ENCODE measurements at places on chromosomes 5 and 9. TPM values are rescaled to one million over a fixed set of nuclear protein-coding genes. Genes with fewer than 3 reads are reported as not detected.
A peak's percentile ranks its signal among the peaks of the same experiment; 100 is the strongest.

The PTGDS gene
- 208 TPM for total RNA-seq

The HCN1 gene
- not detected for total RNA-seq

The KCNT1 gene
- total RNA-seq = 0.09 TPM

The RNF224 gene
- total RNA-seq = 5.2 TPM

The F12 gene
- total RNA-seq = 10.7 TPM

The FGF10 gene
- total RNA-seq = 0.09 TPM

The CARD9 gene
- 1.1 TPM for total RNA-seq

The F2RL2 gene
- total RNA-seq = 0.76 TPM

DNA sequence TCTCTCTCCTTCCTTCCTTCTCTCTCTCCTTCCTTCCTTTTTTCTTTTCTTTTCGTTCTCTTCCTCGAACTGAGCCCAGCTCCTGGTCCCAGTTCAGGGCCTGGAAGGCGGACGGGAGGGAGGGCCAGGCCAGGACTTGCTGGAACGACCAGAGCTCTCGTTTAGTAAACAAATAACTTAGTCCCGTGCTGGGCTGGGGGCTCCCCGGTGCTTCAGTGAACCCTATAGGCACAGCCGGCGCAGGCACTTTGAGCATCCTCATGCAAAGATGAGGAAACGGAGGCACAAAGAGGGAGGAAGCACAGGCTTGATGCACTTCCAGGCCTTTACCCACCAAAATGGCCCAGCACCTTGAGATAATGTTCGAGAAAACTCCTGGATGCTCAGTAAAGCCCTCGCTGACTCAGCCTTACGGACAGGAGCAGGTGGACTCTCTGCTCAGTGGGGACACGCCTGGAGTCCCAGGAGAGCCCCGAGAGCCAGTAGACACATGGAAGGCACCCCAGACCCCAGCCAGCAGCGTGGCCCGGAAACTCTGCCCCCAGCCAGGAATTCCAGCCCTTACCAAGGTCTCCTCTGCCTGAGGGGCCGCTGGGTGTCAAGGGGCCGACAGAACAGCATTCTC lies 18.8 kb downstream of the FAM163B start:
- H3K36me3 ChIP-seq = no peaks in the 10 kb centered on the region
- peaks cover 8% of the 10 kb centered on the region for H3K4me1 ChIP-seq
- H3K27me3 ChIP-seq = no peaks in the 10 kb centered on the region
- no peak for DNase-seq

DNA sequence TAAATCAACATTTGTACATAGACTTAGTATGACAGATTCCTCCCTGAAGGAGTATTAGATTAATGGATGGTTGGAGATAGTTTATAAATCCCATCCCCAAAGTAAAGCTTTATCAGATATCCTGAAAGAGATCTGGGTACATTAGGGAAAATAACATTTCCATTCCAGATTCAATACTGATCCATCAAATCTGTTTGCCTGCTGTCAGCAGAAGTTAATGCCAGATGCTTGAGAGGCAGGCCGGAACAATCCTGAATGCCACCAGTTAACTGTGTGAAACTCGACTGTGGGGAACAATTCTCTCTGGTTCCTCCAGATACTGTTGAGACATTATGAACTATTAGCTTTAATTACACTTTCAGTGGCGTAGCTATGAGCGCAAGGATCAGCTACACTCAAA lies 1166.8 kb downstream of the MAT2B start:
- DNase-seq = no peak
- H3K36me3 ChIP-seq = no peaks in the 10 kb centered on the region
- H3K4me3 ChIP-seq = no peak overlapping the region
- no peaks in the 10 kb centered on the region for H3K27me3 ChIP-seq
- no peak overlapping the region for H3K27ac ChIP-seq

DNA sequence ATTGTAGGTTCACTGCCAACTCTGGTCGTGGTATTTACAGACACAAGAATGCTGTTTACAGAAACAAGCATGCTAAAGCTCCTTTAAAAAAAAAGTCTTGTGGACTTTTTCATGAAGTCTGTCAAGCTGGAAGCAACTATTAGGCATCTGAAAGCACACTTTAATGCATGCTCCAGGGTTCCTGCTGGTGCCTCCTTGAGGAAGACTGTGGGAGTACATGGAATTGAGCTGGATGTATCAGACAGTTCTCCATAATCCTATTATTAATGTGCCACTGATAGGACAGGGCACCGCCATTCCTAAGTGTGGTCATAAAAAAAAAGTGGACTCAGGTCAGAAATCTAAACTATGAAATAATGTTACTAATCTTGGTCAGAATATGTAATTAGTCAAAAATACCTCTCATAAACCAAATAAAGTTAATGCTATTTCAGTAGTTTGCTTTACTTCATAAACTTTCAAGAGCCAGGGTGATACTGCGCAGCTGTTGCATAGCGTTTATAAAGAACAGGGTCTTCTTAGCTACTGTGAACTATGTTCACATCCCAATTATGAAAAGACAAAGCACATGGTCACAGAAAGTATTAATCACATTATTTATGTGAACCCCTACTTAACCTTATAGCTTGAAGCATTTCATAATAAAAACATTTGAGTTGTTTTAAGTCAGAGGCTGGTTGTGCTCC lies 390.8 kb upstream of the PTGER4 start:
- H3K27me3 ChIP-seq = no peaks in the 10 kb centered on the region
- no peak overlapping the region for H3K27ac ChIP-seq
- H3K4me1 ChIP-seq = no peaks in the 10 kb centered on the region
- no peak overlapping the region for H3K4me3 ChIP-seq

- no peaks in the 10 kb centered on the region for H3K27me3 ChIP-seq
- no peaks in the 10 kb centered on the region for H3K4me1 ChIP-seq
- no peak for DNase-seq
- H3K36me3 ChIP-seq = no peaks in the 10 kb centered on the region
Observed at GRCh38 chr5:155040984-155041653, 27.6 kb downstream of the KIF4B start.

GRCh38 chr5:7779019-7780005 lies 71.6 kb downstream of the CFAP90 start:
- no peak overlapping the region for H3K4me3 ChIP-seq
- no peak overlapping the region for H3K27ac ChIP-seq
- no peaks in the 10 kb centered on the region for H3K36me3 ChIP-seq
- no peaks in the 10 kb centered on the region for H3K27me3 ChIP-seq

GRCh38 chr5:153711755-153712154 lies 221.3 kb downstream of the GRIA1 start:
- H3K27me3 ChIP-seq = no peaks in the 10 kb centered on the region
- no peak for DNase-seq
- no peaks in the 10 kb centered on the region for H3K36me3 ChIP-seq
- H3K4me1 ChIP-seq = no peaks in the 10 kb centered on the region
- H3K27ac ChIP-seq = no peak overlapping the region

- H3K36me3 ChIP-seq = no peaks in the 10 kb centered on the region
- peaks cover 17% of the 10 kb centered on the region for H3K27me3 ChIP-seq
Observed at GRCh38 chr9:29211580-29212396, 1638.5 kb upstream of the C9orf72 start.

DNA sequence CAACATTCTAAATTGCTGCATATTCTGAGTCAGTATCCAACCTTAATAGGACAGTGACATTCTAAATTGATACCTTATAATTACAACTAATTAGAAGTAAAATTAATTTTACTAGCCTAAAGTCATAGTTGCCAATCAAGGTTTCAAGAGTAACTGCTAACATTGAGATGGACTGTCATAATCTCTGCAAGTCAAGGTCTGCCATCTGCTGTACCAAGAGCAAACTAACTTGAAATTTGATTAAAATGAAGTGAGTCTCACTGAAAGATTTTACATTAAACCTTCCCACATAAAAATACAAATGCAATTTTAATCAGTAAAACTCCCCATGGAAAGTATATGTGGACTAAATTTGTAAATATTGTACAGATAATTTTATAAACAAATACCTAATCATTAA lies 235.3 kb downstream of the PRDM9 start:
- H3K36me3 ChIP-seq = no peaks in the 10 kb centered on the region
- no peak overlapping the region for H3K27ac ChIP-seq
- no peak for DNase-seq
- no peaks in the 10 kb centered on the region for H3K4me1 ChIP-seq
- H3K27me3 ChIP-seq = no peaks in the 10 kb centered on the region

GRCh38 chr5:32174011-32174870 lies at the start of gene GOLPH3:
GOLPH3 (minus strand) TSS chr5:32174319; CDS start chr5:32174034, 285 bp downstream.
- no peaks in the 10 kb centered on the region for H3K27me3 ChIP-seq
- H3K4me1 ChIP-seq = peaks cover 49% of the 10 kb centered on the region
- H3K36me3 ChIP-seq = peaks cover 25% of the 10 kb centered on the region
- DNase-seq = peak; percentile 62

DNA sequence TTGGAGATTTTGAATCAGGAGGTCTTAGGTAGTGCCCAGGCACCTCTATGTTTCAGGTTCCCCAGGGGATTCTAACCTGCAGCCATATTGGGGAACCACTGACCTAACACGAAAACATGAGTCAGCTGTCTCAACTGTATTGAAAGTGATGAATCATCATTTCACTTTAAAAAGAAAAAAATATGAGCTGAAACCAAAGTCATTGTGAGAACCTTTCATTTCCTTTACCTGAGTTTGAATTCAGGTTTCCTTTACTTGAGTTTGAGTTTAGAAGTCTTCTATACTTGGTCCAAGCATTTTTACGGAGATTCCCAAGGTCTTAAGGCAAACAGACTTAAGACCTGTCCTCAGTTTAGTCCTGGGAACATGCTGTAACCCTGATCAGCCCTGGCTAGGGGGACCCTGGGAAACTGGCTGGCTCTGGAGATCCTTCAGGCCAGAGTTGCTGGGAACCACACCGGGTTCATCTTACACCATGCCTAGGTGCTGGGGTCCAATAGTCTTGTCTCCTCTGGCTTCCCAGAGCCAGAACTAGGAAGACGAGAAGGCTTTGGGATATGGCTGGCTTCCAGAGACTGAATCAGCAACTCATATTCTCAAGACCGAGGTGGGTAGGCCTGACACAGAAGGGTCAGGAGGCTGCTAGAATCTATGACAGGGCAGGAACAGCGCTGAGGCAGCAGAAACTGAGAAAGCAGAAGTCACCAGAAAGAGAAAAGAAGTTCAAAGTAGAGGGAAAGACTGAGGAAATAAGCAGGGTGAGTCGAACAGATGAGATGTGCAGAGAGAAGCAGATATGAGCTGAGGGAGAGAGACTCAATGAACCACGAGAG lies 16.4 kb upstream of the PDCD1LG2 start:
- H3K27me3 ChIP-seq = no peaks in the 10 kb centered on the region
- H3K27ac ChIP-seq = peak overlapping the region; percentile 58
- DNase-seq = no peak
- H3K4me3 ChIP-seq = no peak overlapping the region
- no peaks in the 10 kb centered on the region for H3K36me3 ChIP-seq

DNA sequence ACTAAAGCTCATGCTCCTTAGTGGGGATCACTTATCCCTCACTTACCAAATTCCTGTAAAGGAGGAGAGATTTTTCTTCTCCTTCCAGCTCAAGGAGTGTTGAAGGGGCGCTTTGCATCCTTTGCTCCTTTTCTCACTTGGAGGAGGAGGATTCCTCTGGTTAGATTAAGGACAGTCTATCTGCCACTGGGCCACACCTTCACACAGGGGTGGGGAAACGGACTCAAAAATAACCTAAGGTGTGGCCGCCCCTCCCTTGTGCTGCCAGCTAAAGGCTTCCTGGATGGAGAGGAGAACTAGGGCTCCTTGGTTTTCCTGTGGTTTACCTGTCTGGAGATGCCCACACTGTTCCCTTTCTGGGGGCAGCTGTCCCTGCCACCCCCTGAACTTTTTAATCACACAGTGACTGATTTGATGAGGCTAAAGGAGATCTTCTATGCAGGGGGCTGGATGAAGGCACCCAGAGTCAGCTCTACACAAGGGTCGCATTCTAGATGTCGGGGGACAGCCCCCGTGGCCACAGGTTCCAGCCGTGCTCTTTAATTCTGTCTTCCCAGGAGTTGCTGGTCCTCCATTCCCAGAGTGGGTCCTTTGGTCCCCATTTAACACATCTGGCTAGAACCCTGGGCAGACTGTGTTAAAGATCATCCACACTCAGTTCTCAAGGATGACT lies 14.4 kb downstream of the GLRX start:
- peaks cover 21% of the 10 kb centered on the region for H3K4me1 ChIP-seq
- no peak for DNase-seq
- peak overlapping the region; percentile 73 for H3K27ac ChIP-seq
- no peaks in the 10 kb centered on the region for H3K27me3 ChIP-seq

- DNase-seq = no peak
- H3K4me1 ChIP-seq = no peaks in the 10 kb centered on the region
- H3K4me3 ChIP-seq = no peak overlapping the region
- H3K36me3 ChIP-seq = no peaks in the 10 kb centered on the region
- no peaks in the 10 kb centered on the region for H3K27me3 ChIP-seq
- H3K27ac ChIP-seq = no peak overlapping the region
Observed at GRCh38 chr9:133673258-133673655, 37.1 kb downstream of the DBH start.

GRCh38 chr9:82333671-82334070 lies 345.1 kb downstream of the SPATA31D1 start:
- H3K4me1 ChIP-seq = no peaks in the 10 kb centered on the region
- H3K36me3 ChIP-seq = no peaks in the 10 kb centered on the region
- DNase-seq = no peak
- H3K4me3 ChIP-seq = no peak overlapping the region
- H3K27ac ChIP-seq = no peak overlapping the region

GRCh38 chr9:131707050-131707449 lies 32.8 kb downstream of the RAPGEF1 start:
- no peaks in the 10 kb centered on the region for H3K36me3 ChIP-seq
- peaks cover 66% of the 10 kb centered on the region for H3K4me1 ChIP-seq
- H3K4me3 ChIP-seq = no peak overlapping the region
- no peaks in the 10 kb centered on the region for H3K27me3 ChIP-seq

- no peak overlapping the region for H3K27ac ChIP-seq
- H3K4me1 ChIP-seq = no peaks in the 10 kb centered on the region
- no peaks in the 10 kb centered on the region for H3K36me3 ChIP-seq
- DNase-seq = no peak
Observed at GRCh38 chr5:58043032-58043945, 416.6 kb downstream of the PLK2 start.

- no peak overlapping the region for H3K27ac ChIP-seq
- no peak overlapping the region for H3K4me3 ChIP-seq
- H3K27me3 ChIP-seq = no peaks in the 10 kb centered on the region
- H3K36me3 ChIP-seq = no peaks in the 10 kb centered on the region
Observed at GRCh38 chr5:97545886-97546535, 363.0 kb upstream of the RIOK2 start.

GRCh38 chr9:136578915-136579649 lies 33.2 kb upstream of the NOTCH1 start:
- DNase-seq = no peak
- no peak overlapping the region for H3K4me3 ChIP-seq
- H3K27ac ChIP-seq = no peak overlapping the region
- H3K36me3 ChIP-seq = no peaks in the 10 kb centered on the region
- H3K4me1 ChIP-seq = peaks cover 12% of the 10 kb centered on the region
- no peaks in the 10 kb centered on the region for H3K27me3 ChIP-seq

- H3K4me1 ChIP-seq = peaks cover 23% of the 10 kb centered on the region
- H3K27me3 ChIP-seq = no peaks in the 10 kb centered on the region
- DNase-seq = no peak
- no peaks in the 10 kb centered on the region for H3K36me3 ChIP-seq
- peak overlapping the region; percentile 79 for H3K27ac ChIP-seq
Observed at GRCh38 chr5:10600626-10601245, 36.9 kb downstream of the ANKRD33B start.

Measured in esophagus squamous epithelium (tissue), 5 donors.